ENCODE measurements at places on chromosomes 3 and 15.

GRCh38 chr15:76209523-76209922 lies 101.7 kb downstream of the ETFA start:
- DNase-seq = no peak

- no peak for DNase-seq
Observed at GRCh38 chr3:55649554-55649953, 162.4 kb upstream of the WNT5A start.

DNA sequence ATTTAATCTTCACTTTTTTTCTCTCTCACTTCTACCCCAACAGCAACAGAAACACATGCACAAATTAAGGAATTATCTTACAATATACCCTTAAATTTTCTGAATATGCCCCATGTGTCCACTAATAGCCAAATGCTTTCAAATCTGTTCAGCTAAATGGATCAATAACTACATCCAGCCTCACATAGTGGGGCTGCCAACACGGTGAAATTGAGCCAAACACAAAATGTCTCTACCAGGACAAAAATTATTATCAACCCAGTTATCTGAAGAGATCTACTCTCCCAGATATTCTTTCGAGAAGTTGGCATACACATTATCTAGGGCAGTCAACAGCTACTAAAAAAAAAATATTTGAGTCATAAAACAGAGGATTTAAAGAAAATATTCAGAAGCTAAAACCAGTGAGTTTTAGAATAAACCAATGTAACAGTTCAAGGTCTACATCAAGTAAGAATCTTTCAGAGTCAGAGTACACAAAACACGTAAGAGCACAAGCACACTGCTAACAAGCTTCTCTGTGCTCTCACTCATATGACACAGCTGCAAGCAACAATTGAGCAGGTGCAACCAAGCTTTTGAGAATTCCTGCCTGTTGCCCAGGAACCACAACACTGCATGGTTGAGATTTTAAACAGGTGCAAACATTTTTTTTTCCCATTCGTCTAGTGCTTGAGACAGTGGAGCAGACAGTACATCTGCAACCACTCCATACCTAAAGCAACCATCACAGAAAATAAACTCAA lies 247.7 kb downstream of the ZBTB20 start:
- no peak for DNase-seq

DNA sequence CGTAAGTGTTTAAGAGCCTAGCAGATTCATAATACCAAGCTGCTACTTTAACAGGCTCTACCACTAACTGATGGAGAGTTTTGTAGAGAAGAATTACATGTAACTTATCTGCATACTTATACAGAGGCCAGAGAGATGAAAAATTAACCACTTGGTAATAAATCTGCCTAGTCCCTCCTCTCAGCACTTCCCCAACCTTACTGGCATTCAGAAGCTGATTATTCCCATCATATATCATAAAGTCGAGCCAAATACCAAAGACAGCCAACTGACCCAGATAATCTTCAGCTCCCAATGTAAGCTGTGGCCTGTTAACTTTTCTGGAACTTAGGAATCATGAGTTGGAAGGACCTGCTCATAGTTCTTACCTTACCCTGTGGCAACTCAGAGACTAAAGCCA lies 25.5 kb upstream of the CSPG5 start:
- DNase-seq = no peak

GRCh38 chr3:41418961-41419691 lies 219.8 kb downstream of the CTNNB1 start:
- no peak for DNase-seq

DNA sequence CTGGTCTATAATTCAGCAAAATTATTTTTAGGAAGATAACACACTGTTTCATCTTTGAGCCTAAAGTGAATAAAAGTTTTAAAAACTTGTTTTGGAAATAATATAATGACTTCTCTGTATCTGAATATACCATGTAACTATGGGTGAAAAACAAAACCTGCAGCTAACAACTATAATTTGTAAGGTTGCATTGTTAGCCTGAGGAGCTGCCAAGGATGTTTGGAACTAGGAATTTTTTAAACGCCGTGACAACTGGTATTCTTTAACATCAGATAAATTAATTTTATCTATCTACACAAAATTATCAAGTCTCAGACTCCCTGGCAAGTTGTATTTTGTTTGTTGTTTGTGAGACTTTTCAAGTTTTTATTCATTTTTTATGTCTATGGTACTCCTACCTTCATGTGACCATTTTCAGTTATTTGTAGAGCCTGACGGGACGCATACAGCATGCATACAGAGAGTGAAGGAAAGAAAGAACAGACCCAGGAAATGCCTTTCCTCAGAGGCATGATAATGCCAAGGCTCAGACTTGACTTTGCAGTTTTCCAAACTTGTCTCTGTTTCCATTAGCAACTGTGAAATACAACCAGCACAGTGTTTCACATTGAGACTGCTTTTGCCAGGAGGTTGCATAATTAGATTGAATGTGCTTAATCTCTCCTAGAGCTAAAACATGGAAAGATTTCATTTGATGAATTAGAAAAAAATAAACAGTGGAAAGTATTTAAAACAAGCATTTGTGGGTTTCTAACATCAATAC lies 60.8 kb upstream of the ARHGEF26 start:
- no peak for DNase-seq

GRCh38 chr15:87724330-87724729 lies 532.2 kb downstream of the NTRK3 start:
- DNase-seq = no peak

DNA sequence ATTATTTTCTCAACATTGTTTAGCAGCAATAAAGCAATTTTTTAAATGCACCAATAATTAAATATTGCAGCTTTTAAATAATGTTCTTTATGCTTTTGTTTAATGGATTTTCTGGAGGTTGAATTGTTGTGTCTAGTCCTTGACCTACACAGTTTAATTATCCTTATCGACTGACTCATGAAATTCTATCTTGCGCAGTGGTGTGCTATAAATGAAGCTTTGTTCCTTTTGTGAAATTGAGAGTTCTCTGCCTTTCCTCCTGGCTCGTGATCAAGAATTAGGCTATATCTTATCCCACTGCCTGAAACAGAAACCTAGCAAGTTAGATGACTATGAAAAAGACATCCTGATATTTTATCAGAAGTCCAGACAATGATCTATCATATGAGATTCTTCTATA lies 37.0 kb upstream of the PIK3R4 start:
- no peak for DNase-seq

- peak; percentile 66 for DNase-seq
Observed at GRCh38 chr15:96355568-96356187, 25.2 kb downstream of the NR2F2 start.

DNA sequence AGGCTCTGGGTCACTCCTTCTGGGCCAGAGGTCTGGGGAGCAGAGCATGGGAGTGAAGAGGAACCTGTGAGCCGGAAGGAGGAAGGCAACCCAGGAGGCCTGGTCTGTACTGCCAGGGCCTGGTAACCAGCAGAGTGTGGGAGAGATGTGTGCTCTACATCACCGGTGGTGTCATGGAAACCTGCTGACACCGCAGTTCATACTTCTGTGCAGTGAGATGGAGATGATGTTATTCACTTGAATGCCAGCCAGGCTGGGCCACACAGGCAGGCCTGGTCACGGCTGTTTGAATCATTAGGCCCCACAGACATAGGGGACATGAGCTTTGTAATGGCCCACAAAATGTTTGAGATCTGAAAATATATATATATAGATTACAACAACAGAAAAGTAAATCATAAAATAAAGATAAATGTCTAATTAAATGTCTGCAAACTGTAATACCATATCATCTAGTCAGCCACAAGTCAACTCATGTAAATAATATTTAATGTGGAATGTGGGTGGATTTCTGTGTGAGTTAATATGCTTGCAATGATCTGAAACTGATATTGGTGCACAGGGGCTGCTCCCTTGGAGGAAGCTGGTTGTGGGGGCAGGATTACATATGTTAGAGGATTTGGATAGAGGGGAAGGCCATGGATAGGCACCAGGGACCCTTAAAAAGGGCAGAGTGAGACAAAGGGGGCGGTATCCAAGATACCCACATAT lies 108.5 kb upstream of the PFN2 start:
- peak; percentile 39 for DNase-seq

- DNase-seq = no peak
Observed at GRCh38 chr3:122959339-122959738, 68.2 kb downstream of the SEMA5B start.

- DNase-seq = no peak
Observed at GRCh38 chr3:121481106-121481880, 64.5 kb downstream of the POLQ start.

DNA sequence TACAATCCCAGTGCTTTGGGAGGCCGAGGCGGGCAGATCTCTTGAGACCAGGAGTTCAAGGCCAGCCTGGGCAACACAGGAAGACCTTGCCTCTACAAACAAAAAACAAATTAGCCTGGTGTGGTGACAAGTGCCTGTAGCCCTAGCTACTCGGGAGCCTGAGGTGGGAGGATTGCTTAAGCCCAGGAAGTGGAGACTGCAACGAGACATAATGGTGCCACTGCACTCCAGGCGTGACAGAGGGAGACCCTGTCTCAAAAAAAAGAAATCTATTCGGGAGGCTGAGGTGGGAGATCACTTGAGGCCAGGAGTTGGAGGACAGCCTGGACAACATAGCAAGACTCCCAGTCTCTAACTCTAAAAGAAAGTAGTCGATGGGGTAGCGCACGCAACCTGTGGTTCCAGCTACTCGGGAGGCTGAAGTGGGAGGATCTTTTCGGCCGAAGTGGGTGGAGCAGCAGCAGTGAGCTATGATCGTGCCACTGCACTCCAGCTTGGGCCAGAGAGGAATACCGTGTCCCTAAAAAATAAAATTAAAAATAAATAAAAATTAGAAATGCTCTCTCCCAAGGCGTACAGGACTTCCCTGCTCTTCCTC lies 775 bp downstream of the C3orf33 start:
- DNase-seq = no peak

DNA sequence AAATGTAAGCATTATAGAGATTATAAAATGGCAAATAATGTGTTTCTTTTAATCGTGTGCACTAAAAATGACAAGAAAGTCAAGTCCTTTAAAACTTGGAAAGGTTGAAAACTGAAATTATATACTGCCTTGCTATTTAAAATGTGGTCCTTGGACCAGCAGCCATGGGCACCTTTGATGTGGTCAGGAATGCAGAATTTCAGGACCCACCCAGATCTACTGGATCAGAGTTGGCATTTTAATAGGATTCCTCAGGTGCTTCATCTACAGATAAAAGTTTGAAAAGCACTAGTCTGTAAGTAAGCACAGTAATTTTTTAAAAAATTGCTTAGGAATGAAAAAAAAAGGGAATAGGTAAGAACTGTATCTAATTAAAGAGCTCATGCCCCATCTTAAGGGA lies 55.8 kb downstream of the ADAMTS9 start:
- no peak for DNase-seq

- DNase-seq = no peak
Observed at GRCh38 chr3:174270841-174271240, 588.3 kb upstream of the NAALADL2 start.

- no peak for DNase-seq
Observed at GRCh38 chr3:29242296-29242695, 38.6 kb upstream of the RBMS3 start.

DNA sequence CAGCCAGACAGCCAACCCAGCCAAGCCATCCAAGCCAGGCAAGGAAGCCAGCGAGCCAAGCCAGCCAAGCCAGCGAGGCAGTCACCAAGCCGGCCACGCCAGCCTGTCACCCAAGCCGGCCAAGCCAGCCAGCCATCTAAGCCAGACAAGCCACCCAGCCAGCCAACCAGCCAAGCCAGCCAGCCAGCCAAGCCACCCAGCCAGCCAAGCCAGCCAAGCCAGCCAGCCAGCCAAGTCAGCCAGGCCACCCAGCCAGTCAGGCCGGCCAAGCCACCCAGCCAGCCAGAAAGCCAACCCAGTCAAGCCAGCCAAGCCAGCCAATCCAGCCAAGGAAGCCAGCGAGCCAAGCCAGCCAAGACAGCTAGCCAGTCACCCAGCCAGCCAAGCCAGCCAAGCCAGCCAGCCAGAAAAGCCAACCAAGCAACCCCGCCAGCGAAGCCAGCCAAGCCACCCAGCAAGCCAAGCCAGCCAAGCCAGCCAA lies 201.2 kb downstream of the GOLGA6L6 start:
- no peak for DNase-seq

DNA sequence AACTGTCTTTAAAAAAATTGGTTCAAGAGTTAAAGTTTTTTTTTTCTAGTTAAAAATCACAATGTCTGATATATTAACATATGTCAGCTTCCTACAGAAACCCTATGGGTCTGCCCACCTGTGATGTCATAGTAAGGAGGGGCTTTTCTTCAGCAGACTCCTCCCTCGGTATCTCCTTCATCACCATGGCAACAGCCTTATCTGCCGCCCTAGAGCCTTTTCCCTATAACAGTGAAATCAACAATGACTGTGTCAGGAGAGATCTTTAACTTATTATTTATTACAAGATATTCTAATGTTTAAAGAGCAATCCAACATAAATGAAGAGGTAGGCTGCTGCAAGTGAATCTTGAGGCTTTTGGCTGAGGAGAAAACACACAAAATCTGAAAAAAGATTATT lies 138.7 kb downstream of the PEX5L start:
- DNase-seq = no peak

DNA sequence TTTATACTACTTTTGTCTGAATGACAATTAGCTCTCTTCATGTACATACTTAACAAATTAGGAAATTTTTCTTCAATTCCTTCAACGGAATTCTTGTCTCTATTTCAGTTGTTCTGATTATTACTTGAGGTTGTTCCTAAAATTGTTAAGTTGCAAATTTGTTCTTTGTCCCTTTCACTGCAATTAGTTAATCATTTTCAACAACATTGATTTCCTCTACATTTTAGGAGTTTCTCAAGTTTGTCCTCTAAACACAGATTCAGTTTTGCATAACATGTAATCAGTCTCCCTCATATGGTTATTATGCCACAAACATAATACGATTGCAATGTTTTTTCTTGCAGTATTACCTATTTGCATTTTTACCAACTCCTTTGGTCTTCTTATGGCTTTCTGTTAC lies 283.5 kb downstream of the SV2B start:
- no peak for DNase-seq

DNA sequence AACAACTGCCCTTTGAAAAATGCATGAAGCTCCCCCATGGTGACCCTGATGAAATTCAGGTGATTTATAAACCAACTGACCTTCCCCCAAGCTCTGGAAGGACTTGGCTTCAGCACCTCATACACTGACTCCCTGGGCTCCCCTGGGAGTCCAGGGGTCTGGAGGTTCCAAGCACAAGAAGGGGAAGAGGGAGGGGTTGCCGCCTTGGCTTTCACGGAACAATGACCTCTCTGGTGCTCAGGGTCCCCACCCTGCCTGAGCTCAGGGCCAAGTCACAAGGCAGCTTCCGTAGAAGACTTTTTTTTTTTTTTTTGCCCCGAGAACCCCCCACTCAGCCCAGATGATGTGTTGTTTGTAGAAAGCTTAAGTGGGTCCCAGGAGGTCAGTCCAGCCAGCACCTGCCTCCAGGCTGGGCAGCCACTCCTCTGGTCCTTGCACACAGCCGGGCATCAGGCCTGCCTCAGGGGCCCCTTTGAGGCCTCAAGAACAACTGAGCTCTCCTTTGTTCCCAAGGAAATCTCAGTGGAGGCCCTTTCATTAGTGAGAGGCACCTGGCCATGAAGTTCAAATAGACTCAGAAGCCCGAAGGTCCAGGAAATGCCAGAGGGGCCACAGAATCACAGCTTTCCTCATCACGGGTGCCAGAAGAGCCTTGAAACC lies 14.0 kb upstream of the ALAS1 start:
- DNase-seq = no peak

- no peak for DNase-seq
Observed at GRCh38 chr3:30139283-30139682, 467.1 kb upstream of the TGFBR2 start.

- no peak for DNase-seq
Observed at GRCh38 chr3:65787827-65788226, 250.9 kb downstream of the MAGI1 start.

Data from right kidney (tissue), 9 donors.